Renal pelvis (tissue), 12 donors: ENCODE measurements at places on chromosomes 3 and 15. TPM values are rescaled to one million over a fixed set of nuclear protein-coding genes. Genes with fewer than 3 reads are reported as not detected.

DNA sequence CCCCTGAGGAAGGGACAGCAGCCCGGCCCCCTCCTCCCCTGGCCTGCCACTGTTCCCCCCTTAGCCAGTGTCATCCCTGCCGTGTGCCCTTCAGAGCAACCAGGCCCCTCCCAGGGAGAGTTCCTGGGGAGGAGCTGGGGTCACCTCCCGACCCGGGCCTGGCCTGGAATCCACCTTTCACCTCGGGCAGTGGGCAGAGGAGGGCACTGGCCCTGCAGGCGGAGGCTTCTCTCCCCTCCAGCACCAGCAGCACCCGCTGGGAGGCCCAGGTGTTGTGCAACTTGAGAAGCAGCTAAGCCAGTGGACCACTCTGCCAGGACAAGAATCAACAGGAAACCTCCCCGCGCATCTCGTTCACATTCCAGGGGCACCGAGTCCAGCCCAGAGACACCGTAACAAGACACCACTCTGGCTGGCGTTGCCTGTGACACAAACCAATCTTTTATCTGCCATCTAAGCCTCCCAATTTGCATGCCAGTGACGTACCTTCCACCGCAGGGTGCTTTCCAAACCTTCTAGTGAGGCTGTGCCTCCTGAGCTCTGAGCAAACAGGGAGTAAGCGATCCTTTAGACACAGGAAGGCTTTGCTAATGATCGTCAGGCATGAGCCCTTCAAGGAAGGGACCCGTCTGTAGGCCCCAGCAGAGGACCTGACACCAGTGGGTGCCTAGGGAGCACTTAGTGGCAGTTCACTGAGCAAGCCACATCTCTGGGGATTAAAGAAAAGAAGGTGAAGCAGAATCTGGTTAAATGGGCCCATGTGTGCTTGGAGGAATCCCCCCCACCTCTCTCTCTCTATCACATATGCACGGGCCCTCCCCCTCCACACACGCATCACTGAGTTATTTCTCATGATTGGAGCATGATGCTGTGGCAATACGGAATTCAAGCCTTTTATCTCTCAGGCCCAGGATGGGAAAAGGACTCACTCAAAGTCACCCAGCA, 98.9 kb upstream of the TLE3 start:
- DNase-seq: peak; percentile 93

DNA sequence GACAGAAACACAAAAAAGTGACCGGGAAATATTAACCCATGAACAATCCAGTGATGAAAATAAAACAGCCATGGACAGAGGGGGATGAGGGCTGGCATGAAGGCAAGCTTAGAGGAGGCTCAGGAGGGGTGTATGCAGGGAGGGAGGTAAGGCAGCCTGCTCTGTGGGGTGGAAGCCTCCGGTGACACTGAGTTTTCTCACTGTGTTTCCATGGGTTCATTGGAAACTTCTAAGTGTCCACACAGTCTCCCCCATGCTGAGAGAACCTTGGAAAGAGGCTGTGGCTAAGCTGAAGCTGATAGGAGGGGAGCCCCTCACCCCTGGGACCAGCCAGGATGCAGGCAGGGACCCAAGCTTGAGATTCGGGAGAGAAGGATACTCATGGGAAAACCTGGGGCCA, 6.8 kb upstream of the SKOR1 start:
- no peak for DNase-seq

GRCh38 chr15:39132954-39133600, 447.8 kb upstream of the THBS1 start:
- DNase-seq: no peak

- no peak for DNase-seq
Measured at GRCh38 chr3:192745150-192745549, 17.8 kb upstream of the FGF12 start.

- no peak for DNase-seq
Measured at GRCh38 chr3:110391640-110392395, 679.8 kb upstream of the NECTIN3 start.

DNA sequence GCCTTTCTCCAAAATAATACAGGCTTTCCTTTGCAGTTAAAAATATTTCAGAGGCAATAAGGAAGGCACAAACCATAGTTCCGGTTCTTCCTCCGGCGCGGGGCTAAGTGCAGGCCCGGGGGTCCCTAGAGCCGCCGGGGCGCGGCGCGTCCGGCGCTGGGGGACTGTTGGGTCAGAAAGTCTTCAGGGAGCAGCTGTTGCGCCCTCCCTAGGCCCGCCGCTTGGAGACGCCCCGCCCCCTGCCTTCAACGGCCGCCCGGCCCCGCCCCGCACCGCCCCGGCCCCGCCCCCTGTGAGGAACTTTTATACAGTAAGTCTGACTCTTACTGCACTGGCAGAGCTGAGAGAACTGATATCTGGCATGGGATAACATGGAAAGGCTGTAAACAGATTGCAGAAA, 283.1 kb upstream of the ARL6 start:
- DNase-seq: no peak

- DNase-seq: no peak
Measured at GRCh38 chr15:98948941-98949340, 58.7 kb downstream of the PGPEP1L start.

GRCh38 chr3:89368846-89369245, 261.4 kb downstream of the EPHA3 start:
- DNase-seq: no peak

- DNase-seq: peak; percentile 40
Measured at GRCh38 chr15:94582368-94582767, 351.0 kb downstream of the MCTP2 start.

GRCh38 chr3:65993134-65993900, 45.4 kb downstream of the MAGI1 start:
- DNase-seq: no peak

DNA sequence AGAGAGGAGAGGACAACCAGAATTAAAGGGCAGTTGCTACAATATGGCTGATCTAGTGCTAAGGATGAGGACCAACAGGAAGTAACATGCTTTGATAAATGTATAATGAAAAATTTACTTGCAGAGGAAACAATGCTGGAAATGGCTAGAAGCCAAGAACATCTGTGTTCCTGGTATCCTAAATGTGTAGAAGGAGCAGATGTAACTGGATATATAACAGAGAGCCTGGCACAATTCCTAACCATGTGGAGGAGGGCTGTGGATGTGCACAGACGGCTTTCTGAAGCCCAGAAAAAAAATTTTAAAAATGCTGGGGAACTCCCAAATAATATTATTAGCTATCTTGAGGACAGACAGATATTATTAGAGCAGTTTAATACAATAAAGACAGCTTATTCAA, 159.4 kb upstream of the GBE1 start:
- DNase-seq: peak; percentile 11

GRCh38 chr3:49294343-49294742, 17.3 kb upstream of the C3orf62 start:
- no peak for DNase-seq

GRCh38 chr15:63296195-63296594, 18.8 kb downstream of the APH1B start:
- no peak for DNase-seq

GRCh38 chr3:186544281-186544680, at the start of gene CRYGS:
TSS of gene CRYGS (minus strand) at chr3:186544380. CDS start at chr3:186544326, 54 bp downstream.
- no peak for DNase-seq

GRCh38 chr3:50320853-50321335, 1.7 kb downstream of the HYAL2 start:
- DNase-seq: peak; percentile 88

DNA sequence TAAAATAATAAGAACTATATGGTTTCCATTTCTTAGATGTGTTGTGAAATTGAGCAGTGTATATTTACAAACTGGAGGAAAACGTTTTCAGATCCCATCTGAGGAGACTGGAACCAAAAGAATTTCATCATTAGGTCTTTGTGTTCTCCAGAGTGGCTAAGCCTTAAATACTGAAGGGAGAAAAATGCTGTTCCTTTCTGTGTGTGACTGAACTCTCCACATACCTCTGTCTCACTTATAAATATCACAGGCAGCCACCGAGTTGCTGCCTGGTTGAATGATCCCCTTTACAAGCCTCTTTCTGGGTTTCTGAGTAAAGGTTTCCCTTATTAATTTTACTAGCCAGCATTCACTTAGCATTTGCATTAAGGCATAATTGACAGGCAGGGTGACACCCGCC, 913.9 kb upstream of the NR2F2 start:
- DNase-seq: no peak

GRCh38 chr3:57026944-57027343, 33.5 kb upstream of the SPATA12 start:
- DNase-seq: no peak

GRCh38 chr3:4977853-4978203, 1.4 kb upstream of the BHLHE40 start:
- no peak for DNase-seq

DNA sequence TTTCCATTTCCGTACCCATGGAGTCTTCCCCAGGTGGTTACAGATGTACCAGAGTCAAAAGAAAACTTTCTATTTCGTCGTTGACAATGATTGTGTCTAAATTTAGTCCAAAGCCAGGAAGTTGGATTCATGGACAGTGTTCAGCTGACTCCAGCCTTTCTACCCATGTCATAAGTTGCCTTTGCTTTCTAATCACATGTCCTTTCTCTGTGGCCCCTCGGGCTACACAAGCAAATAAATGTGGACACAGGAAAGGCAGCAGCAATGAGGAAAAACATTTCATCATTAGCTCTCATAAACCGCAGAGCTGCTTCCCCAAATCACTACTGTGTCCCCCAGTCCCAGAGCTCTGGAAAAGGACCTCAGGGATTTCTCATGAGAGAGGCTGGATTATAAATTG, 82.0 kb downstream of the USF3 start:
- no peak for DNase-seq

DNA sequence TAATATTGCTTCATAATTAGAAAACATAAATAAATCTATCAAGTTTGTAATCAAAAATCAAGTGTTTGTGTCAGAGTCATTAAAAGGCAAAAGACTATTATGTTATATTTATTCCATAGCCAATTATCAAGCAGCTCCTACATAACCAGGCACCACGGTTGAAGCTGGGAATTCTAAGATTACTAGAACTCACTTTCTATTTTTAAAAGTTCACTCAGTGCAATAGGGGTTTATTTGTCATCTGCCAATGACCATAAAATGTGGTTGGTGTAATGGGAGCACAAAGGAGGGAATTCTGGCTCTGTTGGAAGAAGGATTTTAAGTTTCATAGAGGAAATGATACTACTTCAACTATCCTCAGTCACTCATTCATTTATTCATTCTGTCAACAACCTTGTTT, 57.7 kb downstream of the TRIM69 start:
- no peak for DNase-seq

DNA sequence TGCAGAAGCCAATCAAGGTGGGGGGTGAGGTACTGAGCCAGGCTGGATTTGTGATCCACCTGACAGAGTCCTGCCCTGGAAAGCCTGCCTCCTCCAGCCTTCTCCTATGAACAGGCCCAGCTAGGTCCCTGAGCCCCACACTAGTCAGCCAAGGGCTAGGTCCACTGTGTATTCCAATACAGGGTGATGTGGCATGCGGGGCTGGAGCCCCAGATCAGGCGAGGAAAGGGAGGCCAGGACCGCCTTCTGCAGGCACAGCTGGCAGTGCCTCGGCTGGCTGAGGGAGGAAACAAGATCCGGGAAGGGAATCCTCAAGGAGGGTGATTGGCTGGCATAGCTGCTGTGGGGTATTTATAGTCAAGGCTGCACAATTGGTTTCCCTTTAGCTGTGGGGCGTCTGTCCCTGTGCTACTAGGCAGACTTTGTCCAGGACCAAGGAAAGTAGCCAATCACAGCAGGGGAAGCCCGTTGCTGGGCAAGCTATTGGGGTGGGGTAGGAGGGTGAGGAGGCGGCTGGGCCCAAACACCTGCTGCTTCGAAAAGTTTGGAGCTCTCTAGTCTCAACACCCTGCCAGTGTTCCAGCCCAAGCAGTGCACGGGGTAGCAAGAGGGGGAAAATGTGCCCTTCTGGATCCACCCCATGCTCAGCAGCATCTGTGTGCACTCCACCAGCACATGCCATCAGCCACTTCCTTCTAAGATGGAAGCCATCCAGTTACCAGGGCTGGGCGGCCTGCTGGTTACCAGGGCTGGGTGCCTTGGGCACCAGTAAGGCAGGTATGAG, 5.9 kb downstream of the KY start:
- no peak for DNase-seq

GRCh38 chr3:28188686-28189085, 52.7 kb upstream of the CMC1 start:
- DNase-seq: no peak

DNA sequence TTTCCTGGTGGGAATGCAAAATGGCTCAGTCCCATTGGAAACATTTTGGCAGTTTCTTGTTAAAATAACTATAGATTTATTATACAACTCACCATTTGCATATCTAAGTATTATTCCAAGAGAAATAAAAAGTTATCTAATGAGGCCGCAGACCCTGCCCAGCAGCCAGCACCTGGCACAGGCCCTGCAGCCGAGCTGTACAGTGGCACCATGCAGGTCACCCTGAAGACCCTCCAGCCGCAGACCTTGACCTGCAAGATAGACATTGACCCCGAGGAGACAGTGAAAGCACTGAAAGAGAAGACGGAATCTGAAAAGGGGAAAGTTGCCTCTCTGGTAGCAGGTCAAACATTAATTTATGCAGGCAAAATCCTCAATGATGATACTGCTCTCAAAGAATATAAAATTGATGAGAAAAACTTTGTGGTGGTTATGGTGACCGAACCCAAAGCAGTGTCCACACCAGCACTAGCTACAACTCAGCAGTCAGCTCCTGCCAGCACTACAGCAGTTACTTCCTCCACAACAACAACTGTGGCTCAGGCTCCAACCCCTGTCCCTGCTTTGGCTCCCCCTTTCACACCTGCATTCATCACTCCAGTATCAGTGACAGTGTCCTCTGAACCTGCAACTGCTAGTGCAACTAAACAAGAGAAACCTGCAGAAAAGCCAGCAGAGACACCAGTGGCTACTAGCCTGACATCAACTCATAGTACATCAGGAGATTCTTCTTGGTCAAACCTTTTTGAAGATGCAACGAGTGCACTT, 113.5 kb upstream of the SATB1 start:
- no peak for DNase-seq

DNA sequence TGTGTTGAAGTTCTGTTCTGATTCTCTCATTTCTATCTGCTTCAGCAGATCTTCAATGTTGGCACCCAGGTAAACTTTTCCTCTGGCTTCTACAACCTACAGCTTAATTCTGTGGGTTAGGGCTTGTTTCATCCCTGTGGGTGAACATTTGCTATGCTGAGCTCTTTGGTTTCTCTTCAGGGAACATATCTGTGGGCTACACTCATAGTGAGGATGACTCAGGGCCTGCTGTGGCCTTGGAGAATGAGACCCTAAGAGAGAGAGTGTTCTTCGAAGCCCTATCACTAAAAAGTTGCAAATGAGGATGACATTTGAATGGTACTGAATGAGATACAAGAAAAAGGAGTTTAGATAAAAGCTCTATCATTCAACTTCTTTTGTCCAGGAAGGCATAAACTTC, 346.2 kb upstream of the CBLB start:
- DNase-seq: no peak

The SLITRK3 gene
- 0.60 TPM for polyA plus RNA-seq

The SLC38A3 gene
- 9.4 TPM for polyA plus RNA-seq

The DNASE1L3 gene
- 2.7 TPM for polyA plus RNA-seq

The FBXO40 gene
- 0.03 TPM for polyA plus RNA-seq

The MAGEL2 gene
- polyA plus RNA-seq: 6.1 TPM

The SMCO1 gene
- not detected for polyA plus RNA-seq

The PDCD6IP gene
- polyA plus RNA-seq: 130 TPM

The ACP3 gene
- polyA plus RNA-seq: 59.9 TPM

The MYZAP gene
- 6.5 TPM for polyA plus RNA-seq
